ENCODE measurements at places on chromosomes 13 and 19.

DNA sequence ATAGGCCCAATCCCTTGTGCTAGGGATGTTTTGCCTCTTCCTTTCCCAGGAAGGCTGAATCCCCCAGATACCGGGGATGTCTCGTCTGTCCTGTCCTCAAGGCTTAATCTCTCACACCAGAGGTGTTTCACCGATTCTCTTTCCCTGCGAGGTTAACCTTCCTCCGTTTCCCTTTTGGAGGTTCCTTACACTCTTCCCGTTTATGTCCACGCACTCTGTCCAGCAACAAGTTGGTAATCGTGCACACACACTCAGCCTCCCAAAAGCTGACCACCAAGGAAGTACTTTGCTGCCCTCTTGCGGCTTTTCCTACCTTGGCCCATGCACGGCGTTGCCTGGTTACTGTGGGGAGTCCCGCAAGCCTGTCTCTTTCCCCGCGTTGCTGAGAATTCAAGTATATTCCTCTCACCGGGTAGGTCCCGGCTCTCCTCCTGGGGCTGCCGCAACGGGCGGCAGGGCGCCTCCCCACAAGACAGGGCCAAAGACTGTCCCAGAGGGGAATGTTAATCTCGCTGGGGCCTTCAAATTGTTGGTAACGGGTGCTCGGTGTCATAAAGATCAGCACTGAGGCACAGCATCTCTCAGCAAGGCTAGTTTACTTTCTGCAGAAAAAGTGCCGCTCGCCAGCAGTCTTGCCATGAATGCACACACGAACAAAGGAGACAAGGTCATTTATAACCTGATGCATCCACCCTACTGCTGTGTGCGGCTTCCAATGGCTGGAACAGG, 36.7 kb upstream of the CD177 start:
- DNase-seq: no peak

DNA sequence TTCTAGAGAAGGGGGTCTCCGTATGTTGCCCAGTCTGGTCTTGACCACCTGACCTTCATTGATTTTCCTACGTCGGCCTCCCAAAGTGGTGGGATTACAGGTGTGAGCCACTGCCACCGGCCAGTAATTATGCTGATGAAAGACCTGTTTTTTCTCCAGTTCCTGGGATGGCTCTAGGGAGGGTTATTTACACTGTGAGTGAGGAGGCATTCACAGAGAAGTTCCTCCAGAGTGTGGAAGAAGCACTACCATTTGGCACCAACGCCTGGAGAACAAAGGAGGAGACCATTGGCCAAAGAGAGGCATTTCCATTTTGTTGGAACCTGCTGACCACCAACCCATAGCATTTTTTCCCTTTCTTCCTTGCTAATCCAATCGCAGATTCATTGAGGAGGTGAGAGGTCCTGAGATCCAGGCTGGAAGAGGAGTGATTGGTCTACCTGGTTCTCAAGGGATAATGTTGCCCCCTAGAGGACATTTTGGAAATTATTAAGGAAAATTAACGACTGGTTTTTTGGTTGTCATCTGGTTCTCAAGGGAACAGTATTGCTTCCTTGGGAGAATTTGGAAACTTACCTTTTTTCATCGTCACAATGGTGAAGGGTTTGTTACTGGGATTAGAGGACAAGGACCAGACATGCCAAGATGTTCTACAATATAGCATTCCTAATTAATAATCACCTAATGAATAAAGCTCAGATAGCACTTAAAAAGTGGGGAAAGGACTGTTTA, 5.5 kb upstream of the SAE1 start:
- no peak for DNase-seq

GRCh38 chr13:114130837-114131582, 1.4 kb downstream of the RASA3 start:
- DNase-seq: peak; percentile 51

DNA sequence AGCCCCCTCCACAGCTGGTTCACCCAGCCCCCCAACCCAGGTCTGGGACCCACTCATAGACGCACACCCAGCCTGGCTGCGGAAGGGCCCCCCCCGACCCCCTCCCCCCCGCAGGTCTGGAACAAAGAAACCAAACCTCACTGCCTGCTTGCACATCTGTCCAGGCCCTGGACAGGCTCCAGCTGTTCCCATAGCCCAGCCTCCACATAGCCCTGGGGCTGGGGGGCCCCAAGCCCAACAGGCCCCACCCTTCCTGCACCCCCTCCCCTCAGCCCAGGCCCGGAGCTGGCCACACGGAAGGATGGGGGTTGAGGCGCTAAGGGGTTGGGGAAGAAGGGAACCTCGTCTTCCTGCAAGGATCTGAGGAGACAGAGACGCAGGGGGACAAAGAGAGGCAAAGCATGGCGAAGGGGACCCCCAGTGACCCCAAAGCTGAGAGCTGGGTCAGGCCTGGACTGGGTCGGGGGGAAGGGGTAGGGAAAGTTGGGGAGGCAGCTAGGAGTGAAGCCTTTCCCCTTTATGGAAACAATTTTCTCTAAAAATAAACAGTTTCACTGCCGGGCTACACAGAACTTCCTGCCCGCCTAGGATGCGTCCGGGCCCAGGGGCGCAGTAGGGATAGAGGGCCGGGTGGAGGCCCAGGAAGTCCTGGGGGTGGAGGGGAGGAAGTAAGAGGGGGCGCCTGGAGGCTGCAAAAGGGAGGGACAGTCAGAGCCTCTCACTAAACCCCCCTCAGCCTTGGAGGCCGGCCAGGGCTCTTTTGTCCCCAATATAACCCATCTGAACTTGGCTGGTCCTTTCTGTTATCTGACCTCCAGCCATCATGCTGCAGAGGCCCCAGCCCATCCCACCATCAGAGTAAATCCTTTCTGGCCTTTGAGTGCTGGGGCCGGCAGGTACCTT, 2.4 kb downstream of the KANK2 start:
- DNase-seq: no peak

GRCh38 chr19:31266731-31267130, 82.5 kb downstream of the TSHZ3 start:
- DNase-seq: no peak

- DNase-seq: no peak
These were observed 6.9 kb downstream of the ARHGEF1 start for GRCh38 chr19:41889896-41890295.

DNA sequence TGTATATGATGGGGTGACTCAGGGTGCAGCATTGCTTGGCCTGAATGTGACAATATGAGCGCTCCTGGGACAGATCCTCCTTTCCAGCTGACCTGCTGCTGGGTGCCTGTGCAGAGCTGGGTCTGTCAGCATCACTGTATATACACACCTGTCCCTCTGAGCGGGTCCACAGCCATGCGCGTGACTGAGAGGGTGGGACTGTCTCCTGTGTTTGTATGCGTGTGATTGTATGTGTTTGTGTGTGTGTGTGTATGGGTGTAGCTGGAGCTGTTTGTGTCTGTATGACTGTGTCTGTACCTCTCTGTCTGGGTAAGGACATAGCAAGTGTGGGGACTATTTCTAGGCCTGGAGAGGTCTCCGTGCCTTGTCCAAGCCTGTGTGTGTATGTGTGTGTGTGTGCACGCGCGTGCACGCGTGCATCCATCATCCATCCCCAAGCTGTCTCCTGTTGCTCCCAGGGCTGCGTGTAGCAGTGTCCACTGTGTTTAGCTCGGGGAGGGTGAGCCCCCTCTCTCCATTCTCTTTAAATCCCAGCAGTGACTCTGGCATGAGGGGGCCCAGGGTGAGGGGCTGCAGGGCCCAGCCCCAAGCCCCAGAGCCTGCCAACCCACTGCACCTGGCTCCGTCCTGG, 8.3 kb downstream of the IGLON5 start:
- DNase-seq: no peak

- no peak for DNase-seq
These were observed 61.6 kb upstream of the MED4 start for GRCh38 chr13:48156466-48156865.

GRCh38 chr19:53957448-53958167, 5.1 kb upstream of the CACNG8 start:
- no peak for DNase-seq

- DNase-seq: no peak
These were observed 40.4 kb downstream of the LRCH1 start for GRCh38 chr13:46593398-46593797.

- no peak for DNase-seq
These were observed 68.6 kb downstream of the KCTD15 start for GRCh38 chr19:33865306-33865705.

DNA sequence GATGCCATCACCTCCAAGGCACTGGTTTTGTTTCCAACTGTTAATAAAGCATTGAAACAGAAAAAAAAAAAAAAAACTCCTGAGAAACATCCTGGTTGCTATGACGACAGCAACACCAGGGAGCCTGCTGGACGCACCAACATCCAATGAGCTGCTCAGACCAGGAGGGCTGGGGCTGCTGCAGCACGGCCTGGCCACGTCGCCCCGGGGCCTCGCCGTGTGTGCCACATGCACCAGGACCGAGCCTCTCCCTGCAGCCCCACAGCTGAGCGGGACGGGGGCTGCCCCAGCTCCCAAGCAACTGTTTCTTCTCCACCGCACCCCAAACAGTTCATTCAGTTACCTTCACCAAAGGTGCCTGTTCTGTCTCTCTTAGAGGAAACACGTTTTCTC, 54.5 kb downstream of the RASA3 start:
- DNase-seq: no peak

DNA sequence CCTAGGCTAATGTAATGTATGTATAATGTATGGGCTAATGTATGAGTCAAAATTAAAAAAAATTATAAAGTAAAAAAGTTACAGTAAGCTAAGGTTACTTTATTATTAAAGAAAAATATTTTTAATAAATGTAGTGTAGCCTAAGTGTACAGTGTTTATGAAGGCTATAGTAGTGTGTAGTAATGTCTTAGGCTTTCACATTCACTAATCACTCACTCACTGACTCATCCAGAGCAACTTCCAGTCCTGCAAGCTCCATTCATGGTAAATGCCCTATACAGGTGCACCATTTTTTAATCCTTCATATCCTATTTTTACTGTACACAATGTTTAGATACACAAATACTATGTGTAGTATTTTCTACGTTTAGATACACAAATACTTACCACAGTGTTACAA, 1.8 kb upstream of the TMEM272 start:
- no peak for DNase-seq

DNA sequence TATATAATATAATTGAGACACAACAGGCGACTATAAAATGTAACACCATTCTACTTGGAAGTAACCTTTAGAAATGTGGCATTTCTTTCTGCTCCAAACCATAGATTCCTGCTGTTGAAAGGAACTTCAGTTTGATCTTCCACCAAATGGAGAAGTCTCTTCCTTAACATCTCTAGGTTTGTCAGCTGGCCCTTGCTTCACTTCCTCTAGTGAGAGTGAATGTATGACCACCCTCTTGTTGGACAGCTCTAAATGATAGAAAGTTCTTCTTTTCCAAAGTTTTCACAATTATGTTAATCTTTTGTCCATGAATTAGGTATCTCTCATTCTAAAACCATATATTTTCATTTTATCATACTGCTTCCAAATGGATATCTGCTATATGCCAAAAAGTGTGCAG, 13.8 kb upstream of the COG6 start:
- no peak for DNase-seq

DNA sequence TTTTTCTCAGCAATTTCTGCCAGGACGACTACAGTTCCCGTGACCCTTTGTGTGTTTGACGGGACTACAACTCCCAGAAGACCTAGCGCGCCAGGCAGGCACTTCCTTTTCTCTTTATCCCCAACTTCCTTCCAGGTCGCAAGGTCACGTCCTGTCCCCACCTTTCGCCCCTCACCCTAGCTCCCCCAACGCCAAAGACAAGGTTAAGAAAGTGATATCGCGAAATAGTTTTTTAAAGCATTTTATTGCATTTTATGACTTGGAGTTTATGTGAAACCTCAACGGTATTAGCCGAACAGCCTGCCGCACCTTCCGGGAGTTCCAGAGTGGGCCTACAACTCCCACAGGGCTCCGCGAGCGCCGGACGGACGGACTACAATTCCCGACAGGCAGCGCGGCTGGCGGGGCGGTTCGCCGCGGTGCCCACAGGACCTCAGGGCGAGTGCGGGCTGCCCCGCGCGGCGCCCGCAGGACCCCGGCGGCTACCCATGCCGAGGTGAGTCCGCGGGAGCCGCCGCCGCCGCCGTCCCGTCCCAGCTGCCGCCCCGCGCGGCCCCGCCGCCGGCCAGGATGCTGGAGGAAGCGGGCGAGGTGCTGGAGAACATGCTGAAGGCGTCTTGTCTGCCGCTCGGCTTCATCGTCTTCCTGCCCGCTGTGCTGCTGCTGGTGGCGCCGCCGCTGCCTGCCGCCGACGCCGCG, at the start of gene NCLN:
Gene NCLN (plus strand): TSS at position 470 of the 699 bp plus-strand sequence. CDS start 101 bp downstream, at position 571.
- peak; percentile 81 for DNase-seq

DNA sequence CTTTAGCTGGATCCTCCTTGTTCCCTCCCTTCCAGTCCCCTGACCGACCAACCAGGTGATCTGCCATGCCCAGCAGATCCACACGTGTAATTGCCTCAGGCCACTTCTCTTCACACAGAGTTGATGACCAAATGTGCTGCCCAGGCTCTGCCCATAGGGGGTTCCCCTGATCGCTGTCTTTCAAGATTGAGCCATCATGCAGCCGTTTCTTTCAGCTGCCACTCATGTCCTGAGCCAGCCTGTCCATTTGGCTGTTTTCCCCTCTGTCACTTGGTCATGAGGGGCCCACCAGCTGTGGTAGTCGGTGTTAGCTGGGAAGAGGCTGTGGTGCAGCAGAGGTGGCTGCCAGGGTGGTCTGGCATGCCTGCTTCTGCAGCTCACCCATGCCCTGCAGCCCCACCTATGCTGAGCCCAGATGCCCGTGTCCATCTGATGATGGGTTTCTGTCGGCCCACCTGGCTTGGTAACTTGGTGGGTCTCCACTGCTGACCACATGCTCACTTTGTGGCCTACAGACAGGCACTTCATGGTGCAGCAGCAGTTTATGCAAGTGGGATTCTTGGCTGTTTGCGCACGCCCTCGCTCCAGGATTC, 35.6 kb upstream of the GPR183 start:
- no peak for DNase-seq

- DNase-seq: no peak
These were observed 6.6 kb downstream of the ATG4D start for GRCh38 chr19:10550336-10550735.

GRCh38 chr13:23848646-23849141, 40.5 kb downstream of the MIPEP start:
- DNase-seq: no peak

GRCh38 chr13:37618554-37618953, 20.0 kb upstream of the POSTN start:
- no peak for DNase-seq

DNA sequence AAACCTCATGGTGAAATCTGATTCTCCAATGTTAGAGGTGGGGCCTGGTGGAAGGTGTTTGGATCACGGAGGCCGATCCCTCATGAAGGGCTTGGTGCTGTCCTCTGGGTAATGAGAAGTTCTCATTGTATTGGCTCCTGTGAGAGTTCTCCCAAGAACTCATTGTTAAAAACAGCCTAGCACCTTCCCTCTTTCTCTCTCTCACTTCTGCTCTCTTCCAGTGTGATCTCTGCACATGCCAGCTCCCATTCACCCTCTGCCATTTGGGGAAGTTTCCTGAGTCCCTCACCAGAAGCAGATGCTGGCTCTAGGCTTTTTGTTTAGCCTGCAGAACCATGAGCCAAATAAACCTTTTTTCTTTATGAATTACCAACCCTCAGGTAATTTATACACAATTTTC, 3.1 kb upstream of the SUCLA2 start:
- no peak for DNase-seq

GRCh38 chr13:50691681-50692263, 151.7 kb downstream of the DLEU7 start:
- DNase-seq: no peak
